Suprapubic skin (tissue), 4 donors: ENCODE measurements at places on chromosomes 11 and 22.

GRCh38 chr11:123302751-123303195 lies 107.7 kb upstream of the CLMP start:
- DNase-seq: no peak

- DNase-seq: no peak
Measured at GRCh38 chr22:43218786-43219185, 31.9 kb upstream of the TTLL12 start.

- DNase-seq: peak; percentile 72
Measured at GRCh38 chr22:20436768-20437612, 635 bp downstream of the SCARF2 start.

DNA sequence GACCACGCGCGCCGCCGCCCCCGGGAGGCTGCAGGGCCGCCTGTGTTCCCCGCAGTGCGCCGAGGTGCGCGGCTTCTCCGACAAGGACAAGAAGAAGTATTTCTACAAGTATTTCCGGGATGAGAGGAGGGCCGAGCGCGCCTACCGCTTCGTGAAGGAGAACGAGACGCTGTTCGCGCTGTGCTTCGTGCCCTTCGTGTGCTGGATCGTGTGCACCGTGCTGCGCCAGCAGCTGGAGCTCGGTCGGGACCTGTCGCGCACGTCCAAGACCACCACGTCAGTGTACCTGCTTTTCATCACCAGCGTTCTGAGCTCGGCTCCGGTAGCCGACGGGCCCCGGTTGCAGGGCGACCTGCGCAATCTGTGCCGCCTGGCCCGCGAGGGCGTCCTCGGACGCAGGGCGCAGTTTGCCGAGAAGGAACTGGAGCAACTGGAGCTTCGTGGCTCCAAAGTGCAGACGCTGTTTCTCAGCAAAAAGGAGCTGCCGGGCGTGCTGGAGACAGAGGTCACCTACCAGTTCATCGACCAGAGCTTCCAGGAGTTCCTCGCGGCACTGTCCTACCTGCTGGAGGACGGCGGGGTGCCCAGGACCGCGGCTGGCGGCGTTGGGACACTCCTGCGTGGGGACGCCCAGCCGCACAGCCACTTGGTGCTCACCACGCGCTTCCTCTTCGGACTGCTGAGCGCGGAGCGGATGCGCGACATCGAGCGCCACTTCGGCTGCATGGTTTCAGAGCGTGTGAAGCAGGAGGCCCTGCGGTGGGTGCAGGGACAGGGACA lies 2.7 kb downstream of the NLRP6 start:
- DNase-seq: peak; percentile 62

DNA sequence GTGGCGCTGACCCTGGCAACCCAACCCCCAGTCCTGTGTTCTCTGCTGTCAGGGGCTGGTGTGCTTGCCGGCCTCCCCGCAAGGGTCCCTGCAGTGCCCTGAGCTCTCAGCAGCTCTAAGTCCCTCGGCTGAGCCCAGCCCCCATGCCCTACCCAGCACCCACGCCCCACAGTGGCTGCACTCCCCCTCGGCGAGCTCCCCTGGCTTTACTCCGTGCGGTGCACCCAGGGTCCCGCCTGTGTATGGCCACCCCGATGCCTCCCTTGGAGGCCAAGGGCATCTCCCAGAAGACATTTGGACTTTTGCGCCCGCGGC lies 72.5 kb upstream of the SHISAL1 start:
- no peak for DNase-seq

DNA sequence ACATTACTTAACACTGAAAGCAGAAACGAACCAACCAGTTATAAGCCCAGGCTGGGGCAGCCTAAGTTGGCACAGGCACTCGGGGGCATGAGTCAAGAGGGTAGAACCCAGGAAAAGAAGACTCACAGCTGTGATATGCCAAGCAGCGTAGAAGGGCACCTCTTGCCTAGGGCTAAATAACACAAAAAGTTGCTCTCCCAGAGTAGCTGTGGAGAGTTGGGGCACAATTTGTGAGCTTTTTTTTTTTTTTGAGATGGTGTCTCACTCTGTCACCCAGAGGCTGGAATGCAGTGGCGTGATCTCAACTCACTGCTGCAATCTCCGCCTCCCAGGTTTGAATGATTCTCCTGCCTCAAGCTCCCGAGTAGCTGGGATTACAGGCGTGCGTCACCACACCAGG lies 8.8 kb downstream of the CLMP start:
- DNase-seq: no peak

DNA sequence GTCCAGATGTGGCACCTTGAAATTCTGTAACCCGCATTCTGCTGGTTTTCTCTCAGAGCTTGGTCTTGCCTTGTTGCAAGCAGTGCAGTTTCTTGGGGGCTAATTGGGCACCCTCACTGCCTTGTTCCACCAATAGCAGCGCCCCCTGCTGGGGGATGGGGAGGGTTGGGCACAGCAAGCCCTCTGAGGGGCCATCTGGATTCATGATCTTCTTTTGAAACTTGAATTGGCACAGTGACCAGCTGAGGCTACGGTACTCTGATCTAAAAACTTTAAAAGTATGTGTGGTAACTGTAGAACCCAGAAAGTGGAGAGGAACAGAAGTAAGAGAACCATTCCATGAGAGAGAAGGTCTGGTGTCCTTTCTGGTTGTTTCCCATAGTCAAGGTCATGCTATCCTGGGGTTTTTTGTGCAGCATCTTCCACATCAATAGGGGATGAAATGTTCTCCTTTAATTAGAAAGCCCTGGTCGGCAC lies 64.2 kb downstream of the MED15 start:
- DNase-seq: no peak
